ENCODE measurements at places on chromosomes 5 and 9. TPM values are rescaled to one million over a fixed set of nuclear protein-coding genes. Genes with fewer than 3 reads are reported as not detected.

DNA sequence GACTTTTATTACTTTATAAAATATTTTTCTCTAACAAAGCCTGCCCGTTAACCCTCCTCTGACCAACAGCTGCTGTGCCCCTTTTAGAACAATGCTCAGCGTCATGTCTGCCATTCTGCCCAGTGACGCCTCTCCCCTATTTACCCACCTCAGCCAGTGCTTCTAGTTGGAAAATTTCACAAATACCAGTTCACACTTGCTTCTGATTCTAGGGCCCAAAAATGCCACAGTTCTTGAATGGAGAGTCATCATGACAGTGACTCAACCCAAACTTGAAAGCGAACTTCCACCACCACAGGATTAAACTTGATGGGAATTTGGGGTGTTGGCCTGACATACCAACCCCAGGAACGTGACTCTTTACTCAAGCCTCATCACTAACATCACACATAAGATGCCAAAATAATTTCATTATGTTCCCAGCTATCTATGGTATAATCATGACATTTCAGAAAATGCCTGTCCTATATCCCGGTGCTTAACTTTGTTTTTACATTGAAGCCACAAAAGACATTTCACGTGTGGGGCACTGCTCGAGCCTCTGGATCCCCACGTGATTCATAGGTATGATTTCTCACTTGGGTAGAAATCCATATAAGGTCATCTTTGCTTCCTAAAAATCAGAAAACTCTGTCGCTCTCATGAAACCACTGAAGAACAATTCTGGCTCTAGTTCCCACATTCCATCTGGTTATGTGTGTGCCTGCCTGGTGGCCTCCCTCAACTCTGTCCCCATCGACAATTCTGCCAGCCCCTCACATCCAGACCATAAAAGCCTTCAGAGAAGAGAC is 220.9 kb downstream of the ACTL7B start:
- DNase-seq: no peak

- peak; percentile 43 for DNase-seq
These were observed 1401.4 kb downstream of the EFNA5 start for GRCh38 chr5:106269252-106269843.

DNA sequence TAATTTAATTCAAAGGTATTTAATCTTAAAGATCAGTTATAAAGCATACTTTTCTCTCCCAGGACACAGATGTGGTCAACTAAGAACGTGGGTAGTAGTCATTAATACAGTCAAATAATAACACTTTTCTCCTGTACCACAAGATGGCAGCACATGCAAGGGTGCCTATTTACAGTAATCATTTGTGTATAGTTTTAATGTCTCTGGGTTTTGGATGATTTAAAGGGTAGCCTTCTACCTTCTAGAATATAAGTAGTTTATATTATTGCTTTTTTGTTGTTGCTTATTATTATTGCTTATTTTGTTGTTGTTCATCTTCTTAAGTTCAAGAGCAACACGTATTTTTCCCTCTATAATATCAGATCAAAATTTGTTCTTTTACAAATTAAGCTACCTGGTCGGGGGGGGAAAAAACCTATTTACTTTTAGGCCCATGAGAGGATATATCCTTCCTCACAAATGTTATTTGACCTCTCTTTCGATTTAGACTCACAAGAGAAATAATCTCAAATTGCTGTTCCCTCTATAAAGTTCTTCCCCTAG is 59.6 kb upstream of the SLC27A6 start:
- peak; percentile 68 for DNase-seq

DNA sequence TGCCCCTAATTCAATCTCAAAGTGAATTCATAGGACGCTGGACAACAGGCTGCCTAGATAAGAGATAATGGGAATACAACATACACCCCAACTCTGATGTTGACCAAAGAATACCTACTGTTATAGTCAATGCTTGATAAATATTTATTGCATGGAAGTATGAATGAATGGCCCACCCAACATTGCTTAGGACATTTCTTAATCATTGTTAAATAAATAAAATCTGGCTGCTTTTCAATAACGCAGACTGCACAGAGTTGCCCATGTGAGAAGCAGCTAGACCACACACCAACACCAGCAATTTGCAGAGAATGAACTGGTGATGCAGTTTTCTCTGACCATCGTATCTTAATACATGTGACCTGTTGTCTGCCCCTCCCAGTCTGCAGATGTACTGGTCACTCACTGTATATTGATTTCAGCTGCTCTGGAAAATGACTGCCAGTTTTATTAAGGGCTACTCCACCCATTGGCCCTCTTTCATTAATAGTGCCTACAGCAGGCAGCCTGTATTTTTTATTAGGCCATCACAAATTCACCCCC is 236.2 kb upstream of the WWC1 start:
- no peak for DNase-seq

GRCh38 chr9:128887049-128887448 is 5.1 kb downstream of the LRRC8A start:
- DNase-seq: no peak

DNA sequence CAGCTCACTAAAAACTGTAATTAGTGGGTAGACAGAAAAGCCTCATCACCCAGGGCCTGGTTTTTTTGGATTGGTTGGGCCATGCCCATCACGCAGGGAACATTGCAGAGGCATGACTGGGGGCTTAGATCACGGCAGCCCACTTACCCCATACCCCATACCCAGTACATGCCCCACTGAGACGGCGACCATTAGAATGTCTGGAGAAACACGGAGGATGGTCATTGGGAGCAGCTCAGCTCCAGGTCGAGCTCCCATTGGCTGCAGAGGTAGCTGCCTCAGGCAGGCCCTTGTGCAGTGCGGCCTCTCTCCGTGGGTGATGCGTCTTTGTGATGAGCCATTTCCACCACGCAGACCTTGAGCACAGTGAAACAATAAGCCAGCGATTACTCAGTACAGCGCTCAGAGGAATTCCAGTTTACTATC is 204.0 kb downstream of the GADD45G start:
- peak; percentile 74 for DNase-seq

DNA sequence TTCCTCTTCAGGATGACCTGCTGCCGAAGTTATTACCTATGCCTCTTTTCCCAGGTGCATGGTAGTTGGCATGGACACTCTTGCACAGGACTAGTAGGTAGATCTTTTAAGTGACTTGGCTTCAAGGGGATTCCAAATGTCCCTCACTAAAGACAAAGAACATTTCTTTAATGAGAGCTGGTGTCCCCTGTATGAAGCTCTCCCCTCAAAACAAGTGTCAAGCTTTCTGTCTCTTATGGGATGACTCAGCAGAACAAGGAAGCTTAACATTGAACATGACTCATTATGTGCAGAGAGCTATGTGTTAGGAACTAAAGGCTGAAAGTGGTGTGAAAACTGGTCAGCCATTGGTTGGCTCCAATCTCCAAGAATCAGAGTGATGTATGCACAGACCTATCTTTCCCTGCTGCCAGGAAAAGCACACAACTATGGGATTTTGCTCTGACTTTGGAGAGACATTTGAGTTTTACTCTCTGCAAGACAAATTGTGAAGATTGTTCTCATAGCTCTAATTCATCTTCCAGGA is 120.5 kb downstream of the PRDM6 start:
- peak; percentile 59 for DNase-seq

Gene DOK3
- 5.3 TPM for total RNA-seq

Gene APBA1
- 11.4 TPM for total RNA-seq

Gene ENTREP1
- total RNA-seq: 5.0 TPM
